ENCODE measurements at places on chromosomes 7 and 10. TPM values are rescaled to one million over a fixed set of nuclear protein-coding genes. Genes with fewer than 3 reads are reported as not detected.

ECHDC3 gene
- 22.7 TPM for total RNA-seq

SLC16A9 gene
- not detected for total RNA-seq

SEMA3A gene
- total RNA-seq: 193 TPM

NUDT1 gene
- total RNA-seq: 14.8 TPM

GNAT3 gene
- total RNA-seq: not detected

BMS1 gene
- 16.1 TPM for total RNA-seq

NYAP1 gene
- total RNA-seq: 3.0 TPM

NET1 gene
- 44.7 TPM for total RNA-seq

STRA8 gene
- total RNA-seq: not detected

EBLN1 gene
- total RNA-seq: not detected

NT5C3A gene
- 23.0 TPM for total RNA-seq

SFRP4 gene
- total RNA-seq: 0.16 TPM

TMEM213 gene
- total RNA-seq: not detected

LRIT1 gene
- not detected for total RNA-seq

C7orf57 gene
- 0.24 TPM for total RNA-seq

GRM8 gene
- not detected for total RNA-seq

PWWP2B gene
- total RNA-seq: 26.3 TPM

ZNF25 gene
- 13.1 TPM for total RNA-seq

VCL gene
- 577 TPM for total RNA-seq

AEBP1 gene
- total RNA-seq: 309 TPM

CARD11 gene
- total RNA-seq: not detected

PITX3 gene
- not detected for total RNA-seq

HMX3 gene
- total RNA-seq: not detected

CHRM2 gene
- total RNA-seq: not detected

OR2A14 gene
- not detected for total RNA-seq

CYP26C1 gene
- 0.16 TPM for total RNA-seq

GBX1 gene
- total RNA-seq: not detected

GDF2 gene
- total RNA-seq: not detected

CCDC186 gene
- total RNA-seq: 14.8 TPM

AOAH gene
- not detected for total RNA-seq

STEAP4 gene
- total RNA-seq: 1.8 TPM

ANKRD1 gene
- 0.36 TPM for total RNA-seq

CASD1 gene
- total RNA-seq: 14.6 TPM

TMEM178B gene
- under 0.01 TPM for total RNA-seq

MKX gene
- 23.7 TPM for total RNA-seq

ACHE gene
- total RNA-seq: 0.49 TPM

MTERF1 gene
- 13.0 TPM for total RNA-seq

RAB19 gene
- total RNA-seq: not detected

C10orf67 gene
- 0.16 TPM for total RNA-seq

BAIAP2L1 gene
- total RNA-seq: 6.7 TPM

NEUROG3 gene
- not detected for total RNA-seq

PDK4 gene
- 0.49 TPM for total RNA-seq

ENTPD1 gene
- total RNA-seq: 0.32 TPM

USP54 gene
- 8.6 TPM for total RNA-seq

GPR15LG gene
- total RNA-seq: not detected

AKR1C4 gene
- not detected for total RNA-seq

JCAD gene
- total RNA-seq: 40.7 TPM

PIP gene
- not detected for total RNA-seq

KCND2 gene
- total RNA-seq: 0.65 TPM

TYW1B gene
- 3.4 TPM for total RNA-seq

RSPH10B gene
- not detected for total RNA-seq
